ENCODE measurements at places on chromosomes 5 and 9.

DNA sequence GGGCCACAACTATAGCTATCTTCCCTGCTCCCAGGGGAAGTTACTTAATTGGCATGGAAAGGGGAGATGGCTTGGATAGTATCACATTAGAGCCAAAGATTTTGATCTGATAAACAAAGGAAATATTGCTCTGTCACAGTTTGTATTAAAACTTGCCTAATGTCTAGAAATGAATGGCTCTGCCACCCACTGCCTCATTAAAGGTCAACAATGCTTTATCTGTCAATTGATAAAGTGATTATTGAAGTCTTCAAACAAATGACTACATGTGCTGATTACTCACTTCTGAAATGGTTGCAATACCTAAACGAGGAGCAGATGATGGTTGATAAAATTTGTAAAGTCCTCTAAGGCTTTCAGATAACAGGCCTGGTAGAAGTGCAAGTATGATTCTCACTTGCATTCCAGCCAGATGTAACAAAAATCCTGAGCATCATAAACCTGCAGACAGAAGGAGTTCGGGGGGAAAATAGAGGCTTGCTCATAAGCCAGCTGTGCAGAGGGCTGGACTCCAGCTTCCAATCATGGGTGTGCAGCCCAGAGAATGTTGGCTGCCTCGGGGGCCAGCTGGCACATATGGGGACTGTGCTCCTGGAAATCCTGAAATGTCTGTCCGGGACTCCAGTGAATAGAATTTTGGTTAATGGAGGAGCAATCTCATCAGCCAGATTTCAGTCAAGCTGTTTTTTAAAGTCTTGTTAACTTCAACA is 200.5 kb upstream of the SLC27A6 start:
- no peak for DNase-seq

- DNase-seq, result no peak
Observed at GRCh38 chr5:143931986-143932385, 120.0 kb downstream of the HMHB1 start.

DNA sequence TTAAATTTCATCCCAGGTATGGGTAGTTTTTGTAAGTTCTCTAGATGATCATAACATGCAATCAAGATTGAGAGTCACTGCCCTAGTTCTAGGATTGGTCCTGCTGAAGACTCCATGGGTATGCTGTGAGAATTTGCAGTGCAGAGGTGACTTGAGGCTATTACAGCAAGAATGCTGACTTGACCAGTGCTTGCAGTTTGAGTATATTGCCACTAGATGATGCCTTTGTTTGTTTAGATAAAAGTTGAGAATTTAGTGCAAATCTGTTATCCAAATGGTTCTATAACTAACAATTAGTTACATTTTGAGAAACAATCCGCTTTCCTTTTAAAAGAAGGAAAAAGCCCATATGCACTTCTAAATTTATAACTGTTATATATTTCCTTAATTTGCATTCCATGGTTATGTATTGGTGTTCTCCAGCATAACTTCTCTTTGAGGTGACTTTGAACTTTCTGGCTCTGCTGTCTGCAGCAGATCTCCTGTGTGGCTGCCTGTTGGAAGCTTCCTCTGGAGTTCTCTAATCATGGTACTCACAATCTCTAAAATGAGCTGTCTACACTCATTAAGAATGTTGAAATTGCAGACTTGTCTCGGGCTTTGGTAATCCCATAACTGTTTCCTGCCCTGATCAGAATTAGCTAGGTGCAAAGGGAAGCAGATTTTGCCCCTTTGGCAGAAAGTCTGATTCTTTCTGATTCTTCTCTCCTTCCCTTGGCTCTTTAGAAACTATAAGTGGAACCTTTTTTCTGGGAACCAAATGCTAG is 24.9 kb downstream of the MELK start:
- no peak for DNase-seq

DNA sequence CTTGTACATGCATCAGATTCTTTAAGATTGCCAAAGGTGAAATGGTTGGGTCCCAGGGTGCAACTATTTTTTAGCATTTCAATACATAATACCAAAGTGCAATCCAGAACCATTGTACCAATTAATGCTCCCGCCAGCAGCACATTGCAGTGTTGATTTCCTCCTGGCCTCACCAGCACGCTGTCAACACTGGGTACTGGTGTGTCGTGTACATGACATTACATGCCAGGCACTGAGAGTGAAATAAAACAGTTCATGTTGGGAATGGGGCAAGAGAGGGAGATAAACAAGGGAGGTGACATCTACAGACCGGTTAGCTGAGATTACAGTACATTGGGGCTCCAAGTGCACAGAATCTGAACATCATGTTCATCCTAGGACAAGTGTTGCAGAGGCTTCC is 37.8 kb downstream of the HMGCS1 start:
- DNase-seq, result no peak

DNA sequence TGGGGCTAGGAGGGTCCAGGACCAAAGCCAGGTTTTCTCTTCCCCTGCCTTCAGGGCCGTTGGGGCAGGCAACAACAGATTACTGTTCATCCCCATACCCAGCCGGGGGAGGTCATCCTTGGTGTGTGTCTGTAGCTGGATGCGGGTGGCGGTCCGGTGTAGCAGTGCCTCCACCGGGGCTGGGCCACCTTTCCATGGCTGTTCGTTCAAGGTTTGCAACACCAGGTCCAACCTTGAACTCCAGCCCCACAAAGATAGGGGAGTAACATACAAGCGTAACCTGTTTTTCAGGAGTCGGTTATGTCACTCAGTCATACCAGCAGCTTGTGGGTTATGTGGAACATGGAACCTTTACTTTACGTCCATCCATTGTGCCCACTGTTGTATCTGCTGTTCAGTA is 58.5 kb upstream of the FAM120A start:
- no peak for DNase-seq

DNA sequence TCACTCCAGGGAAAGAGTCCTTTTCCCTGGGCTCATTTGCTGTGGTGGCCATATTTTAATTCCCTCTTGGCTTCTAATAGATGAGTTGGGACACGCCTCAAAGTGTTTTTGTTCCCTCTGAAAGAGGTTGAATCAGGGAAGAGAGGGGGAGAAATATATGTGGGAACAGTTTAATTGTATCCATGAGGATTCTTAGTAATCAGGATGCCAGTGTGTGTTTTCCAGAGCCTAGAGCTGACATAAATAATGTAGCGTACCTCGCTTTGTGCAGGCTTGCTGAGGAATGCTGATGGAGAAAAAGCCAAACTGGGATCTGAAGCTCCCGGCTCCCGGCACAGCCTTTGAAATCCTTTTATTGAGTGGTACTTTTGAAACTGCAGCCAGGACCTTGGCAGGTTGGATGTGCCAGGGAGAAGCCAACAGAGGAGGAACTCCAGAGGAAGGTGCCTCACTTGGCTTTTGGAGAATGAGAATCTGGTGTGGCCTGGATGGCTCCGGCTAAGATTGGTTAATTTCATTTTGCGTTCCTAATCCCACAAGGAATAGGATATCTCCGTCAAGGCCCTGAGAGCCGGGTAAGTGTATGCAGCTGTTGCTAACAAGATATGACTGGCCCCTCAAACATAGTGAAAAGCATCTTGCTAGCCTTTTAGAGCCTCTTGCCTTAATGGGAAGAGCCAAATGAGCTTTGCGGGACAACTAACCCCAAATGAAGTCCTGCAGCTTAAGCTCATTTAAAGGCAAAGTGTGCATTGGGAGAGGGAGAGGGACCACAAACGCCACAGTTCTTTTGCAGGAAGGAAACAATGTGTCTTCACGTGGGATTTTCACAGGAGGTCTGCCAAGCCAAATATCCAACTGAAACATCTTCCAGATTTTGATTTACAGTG is 471.1 kb upstream of the WWC1 start:
- no peak for DNase-seq

- no peak for DNase-seq
Observed at GRCh38 chr9:98248737-98249474, 6.5 kb downstream of the TBC1D2 start.

- no peak for DNase-seq
Observed at GRCh38 chr5:107594253-107595045, 76.3 kb downstream of the EFNA5 start.

DNA sequence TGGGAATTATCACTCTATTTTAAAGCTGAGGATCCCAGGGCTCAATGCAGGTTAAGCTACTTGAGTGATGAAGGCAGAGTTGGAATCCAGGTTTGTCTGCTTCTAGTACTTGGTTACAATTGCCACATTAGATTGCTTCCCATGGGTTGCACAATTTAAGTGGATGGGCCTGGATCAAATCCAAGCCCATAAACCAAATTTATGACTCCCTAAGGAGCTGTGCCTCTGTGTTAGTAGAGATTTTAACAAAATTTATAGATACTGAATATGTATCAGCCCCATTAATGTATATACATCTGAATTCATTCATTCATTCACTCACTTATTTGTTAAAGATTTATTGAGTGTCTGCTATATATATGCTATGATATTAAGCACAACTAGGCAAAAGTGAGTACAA is 332.3 kb upstream of the KLF9 start:
- DNase-seq, result no peak

DNA sequence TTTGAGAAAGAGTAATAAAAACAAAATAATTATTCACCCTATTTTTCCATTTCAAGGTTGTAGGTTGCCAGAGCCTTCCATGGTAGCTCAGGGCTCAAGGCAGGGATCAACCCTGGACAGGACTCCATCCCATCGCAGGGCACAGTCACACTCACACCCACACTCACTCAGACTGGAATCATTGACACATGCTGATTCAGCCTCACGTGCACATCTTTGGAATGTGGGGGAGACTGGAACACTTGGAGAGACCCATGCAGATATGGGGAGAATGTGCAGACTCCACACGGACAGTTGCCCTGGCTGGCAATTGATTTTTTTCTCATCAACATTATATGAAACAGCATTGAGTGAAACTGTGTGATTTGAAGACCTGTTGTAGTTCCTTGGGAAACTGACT is 234.1 kb downstream of the ADGRV1 start:
- no peak for DNase-seq

DNA sequence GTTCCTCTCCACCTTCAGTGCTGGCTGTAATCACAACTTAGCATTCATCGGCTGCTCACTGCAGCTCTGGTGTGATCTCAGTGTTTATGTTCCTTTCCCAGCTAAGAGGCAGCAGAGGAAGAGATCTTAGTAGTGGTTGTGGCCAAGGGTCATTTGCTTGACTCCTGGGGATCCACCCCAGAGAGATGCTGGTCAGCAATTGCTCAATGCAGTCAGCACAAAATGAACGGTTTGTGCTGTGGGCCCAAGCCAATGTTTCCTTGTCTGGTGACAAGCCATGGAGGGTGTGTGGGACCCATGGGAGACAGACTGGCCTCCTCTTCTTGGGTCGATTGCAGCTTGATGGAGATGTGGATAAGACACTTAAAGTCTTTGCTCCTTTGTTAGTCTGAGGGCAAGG is 16.1 kb upstream of the FRMD3 start:
- DNase-seq, result no peak

GRCh38 chr9:120912958-120913646 is 13.5 kb downstream of the TRAF1 start:
- no peak for DNase-seq

- DNase-seq, result no peak
Observed at GRCh38 chr5:30804739-30805505, 388.6 kb upstream of the CDH6 start.

GRCh38 chr5:155311721-155312120 is 298.2 kb downstream of the KIF4B start:
- DNase-seq, result no peak

All from activated gamma-delta T cell treated with Interleukin-2 at 50 U/mL for 16 hours (primary cell).